Activated CD4-positive, alpha-beta T cell treated with anti-CD3 and anti-CD28 coated beads, Interleukin-2, amount 50 U/mL, for 4 hours (primary cell): ENCODE measurements at places on chromosomes 7 and 10.

- DNase-seq: no peak
Observed at GRCh38 chr7:106954840-106955239, 89.7 kb upstream of the PRKAR2B start.

DNA sequence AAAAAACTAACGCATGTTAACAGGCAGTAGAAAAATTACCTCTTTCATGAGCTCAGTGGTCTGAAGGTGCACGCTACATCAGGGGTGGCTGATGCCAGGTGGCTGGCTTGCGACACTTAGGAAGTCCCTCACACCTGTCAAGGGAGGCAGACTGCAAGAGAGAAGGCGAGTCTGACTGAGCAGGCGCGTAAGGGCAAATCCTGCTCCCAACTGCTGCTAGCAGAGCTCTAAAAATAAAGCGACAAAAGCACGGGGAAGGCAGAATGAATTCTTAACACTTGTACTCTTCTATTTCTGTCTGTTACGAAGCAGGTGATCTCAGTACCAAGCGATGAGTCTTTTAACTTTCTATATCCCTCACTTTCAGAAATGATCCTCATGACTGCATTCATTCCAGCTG lies 33.1 kb downstream of the CACNA2D1 start:
- DNase-seq: no peak

DNA sequence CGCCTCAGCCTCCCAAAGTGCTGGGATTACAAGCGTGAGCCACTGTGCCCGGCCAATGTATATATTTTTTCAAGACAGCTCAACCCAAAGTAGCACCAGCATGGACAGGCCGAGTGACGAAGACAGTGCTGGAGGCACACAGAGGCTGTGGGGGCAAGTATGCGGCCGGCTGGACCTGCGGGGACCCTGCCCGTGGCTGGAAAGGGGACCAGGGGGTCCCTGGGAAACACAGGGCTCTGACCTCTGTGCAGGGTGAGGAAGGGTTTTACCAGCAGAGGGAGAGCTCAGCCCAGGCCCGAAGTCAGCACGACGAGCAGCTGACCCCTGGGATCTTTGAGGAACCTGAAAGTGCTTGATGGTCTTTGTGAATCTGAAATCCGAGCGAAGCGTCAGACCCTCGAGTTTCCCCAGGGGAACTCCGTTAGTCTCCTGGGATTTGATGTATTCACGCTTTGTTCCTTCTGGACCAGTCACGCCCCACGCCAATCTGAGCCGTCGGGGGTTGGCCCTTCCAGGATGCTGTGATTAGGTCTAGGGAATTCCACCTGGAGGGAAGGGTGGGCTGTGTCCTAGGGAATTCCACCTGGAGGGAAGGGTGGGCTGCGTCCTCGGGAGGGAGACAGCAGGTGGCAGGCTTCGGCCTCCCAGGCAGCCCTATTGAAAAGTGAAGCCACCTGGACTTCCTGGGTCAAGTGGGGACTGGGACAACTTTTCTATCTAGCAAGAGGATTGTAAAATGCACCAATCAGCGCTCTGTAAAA lies 10.9 kb upstream of the ZFAND2A start:
- DNase-seq: no peak

DNA sequence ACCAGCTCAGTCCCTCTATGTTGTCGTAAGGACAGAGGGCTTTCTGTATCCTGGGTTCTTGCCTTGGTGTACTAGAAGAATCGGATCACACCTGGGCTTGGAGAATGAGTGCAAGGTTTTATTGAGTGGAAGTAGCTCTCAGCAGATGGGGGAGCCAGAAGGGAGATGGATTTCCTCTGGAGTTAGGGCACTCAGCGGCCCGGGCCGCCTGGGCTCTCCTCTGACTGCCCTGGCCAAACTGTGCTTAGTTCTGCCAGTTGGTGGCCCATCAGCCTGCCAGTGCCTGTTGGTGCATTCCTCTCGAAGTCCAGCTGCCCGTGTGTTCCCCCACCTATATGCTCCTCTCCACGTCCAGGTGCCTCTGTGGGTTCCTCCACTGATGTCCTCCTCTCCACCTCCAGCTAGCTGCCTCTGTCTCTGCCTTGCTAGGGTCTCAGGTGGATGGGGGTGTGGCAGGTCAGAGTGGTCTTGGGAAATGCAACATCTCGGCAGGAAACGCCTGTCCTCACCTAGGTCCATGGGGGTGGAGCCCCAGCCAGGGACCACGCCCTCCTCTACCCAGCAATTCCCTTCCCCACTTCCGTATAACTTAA lies 148.6 kb downstream of the PPP1R3A start:
- DNase-seq: no peak

- DNase-seq: no peak
Observed at GRCh38 chr7:114214466-114214865, 200.1 kb upstream of the FOXP2 start.
